ENCODE measurements at places on chromosomes 7 and 10. TPM values are rescaled to one million over a fixed set of nuclear protein-coding genes. Genes with fewer than 3 reads are reported as not detected.

The CALN1 gene
- polyA plus RNA-seq = not detected

The SPAM1 gene
- polyA plus RNA-seq = not detected

DNA sequence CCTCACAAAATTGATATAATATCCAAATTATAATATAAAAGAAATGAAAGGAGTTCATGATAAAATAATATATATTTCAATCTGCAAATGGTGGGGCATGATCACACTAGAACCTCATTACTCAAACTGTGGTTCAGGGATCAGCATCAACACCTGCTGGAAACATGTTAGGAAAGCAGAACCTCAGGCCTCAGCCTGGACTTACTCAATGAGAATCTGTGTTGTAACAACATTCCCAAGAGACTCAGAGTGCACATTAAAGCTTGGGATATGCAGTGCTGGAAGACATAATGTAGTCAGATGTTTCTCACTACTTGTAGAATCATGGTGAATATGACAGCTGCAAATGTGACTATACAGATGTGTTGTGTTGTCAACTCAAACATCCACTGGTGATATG is 81.7 kb upstream of the ITPRID1 start:
- no peaks in the 10 kb centered on the region for H3K27me3 ChIP-seq
- H3K36me3 ChIP-seq = no peaks in the 10 kb centered on the region
- no peak overlapping the region for H3K4me3 ChIP-seq
- H3K27ac ChIP-seq = no peak overlapping the region
- peak; percentile 7 for DNase-seq
- no peaks in the 10 kb centered on the region for H3K4me1 ChIP-seq

The TAS2R38 gene
- polyA plus RNA-seq = not detected

DNA sequence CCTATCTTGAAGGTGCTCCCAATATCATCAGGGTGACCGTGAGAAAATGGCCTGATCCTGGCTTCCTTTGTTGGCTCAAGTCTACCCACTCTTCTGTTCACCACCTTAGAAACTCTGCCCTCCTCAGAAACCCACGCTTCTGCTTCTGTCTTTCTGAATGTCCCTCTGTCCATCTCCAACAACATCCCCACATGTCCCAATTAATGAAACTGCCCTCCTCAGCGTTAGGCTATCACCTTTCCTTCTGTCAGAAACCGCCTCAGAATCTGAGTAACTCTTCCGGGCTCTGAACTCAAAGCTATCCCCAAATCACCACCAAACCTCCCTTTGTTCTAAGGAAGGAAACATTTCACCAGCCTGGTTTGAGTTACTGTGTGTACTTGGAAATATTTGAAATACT is 315.8 kb upstream of the ZNF32 start:
- H3K27me3 ChIP-seq = no peaks in the 10 kb centered on the region
- peaks cover 9% of the 10 kb centered on the region for H3K4me1 ChIP-seq
- no peak overlapping the region for H3K27ac ChIP-seq
- H3K36me3 ChIP-seq = no peaks in the 10 kb centered on the region

The MEOX2 gene
- not detected for polyA plus RNA-seq

DNA sequence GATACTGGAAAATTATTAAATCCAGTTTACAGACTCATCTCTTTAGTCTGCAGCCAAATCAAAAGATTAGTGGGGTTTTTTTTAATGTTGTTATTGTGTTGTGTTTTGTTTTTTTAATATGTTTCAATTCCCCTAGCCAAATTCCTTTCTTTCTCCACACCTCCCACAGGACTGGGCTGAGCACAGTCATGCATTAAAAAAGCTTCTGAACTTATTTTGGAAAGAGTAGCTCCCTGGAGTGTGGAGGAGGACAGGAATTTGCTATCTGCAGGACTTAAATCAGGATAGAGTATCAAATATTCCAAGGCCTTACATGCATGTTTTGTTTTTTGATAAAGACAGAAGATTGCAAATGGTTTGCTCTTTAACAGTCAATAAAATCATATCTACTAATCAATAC is 90.7 kb downstream of the GNAI1 start:
- no peak overlapping the region for H3K27ac ChIP-seq
- no peak overlapping the region for H3K4me3 ChIP-seq
- peaks cover 25% of the 10 kb centered on the region for H3K4me1 ChIP-seq
- 0 out of 2 replicates have a peak, but pooled peaks cover 8% of the 10 kb centered on the region for H3K36me3 ChIP-seq
- no peaks in the 10 kb centered on the region for H3K27me3 ChIP-seq
- peak; percentile 43 for DNase-seq

The CALML3 gene
- not detected for polyA plus RNA-seq

The SERPINE1 gene
- polyA plus RNA-seq = 1,537 TPM

The MALRD1 gene
- 0.45 TPM for polyA plus RNA-seq

GRCh38 chr10:131625041-131625440 is 275.8 kb upstream of the PPP2R2D start:
- H3K36me3 ChIP-seq = no peaks in the 10 kb centered on the region
- H3K27ac ChIP-seq = no peak overlapping the region
- no peak for DNase-seq

GRCh38 chr10:114096864-114097263 is 53.2 kb downstream of the ADRB1 start:
- no peak overlapping the region for H3K4me3 ChIP-seq
- no peaks in the 10 kb centered on the region for H3K36me3 ChIP-seq

DNA sequence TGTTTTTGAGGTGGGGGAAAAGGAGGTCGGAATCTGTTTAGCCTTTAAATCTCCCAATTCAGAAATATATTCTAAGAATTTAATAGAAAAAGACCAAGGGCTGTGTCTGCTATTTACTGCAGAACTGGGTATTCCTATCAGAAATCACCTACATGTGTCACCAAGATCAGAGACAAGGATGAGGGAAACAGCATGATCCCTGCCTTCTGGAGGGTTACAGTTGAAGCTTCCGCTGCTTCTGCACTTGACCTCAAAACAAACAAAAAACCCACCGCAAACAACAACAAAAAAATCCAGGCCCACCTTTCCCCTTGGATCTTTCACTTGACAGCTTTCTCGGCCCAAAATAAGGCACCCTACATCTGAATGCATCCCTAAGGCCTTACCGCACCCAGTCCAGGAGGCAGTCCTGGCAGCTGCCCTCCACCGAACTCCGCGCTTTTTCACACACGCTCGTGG is 750 bp upstream of the CDK14 start:
- DNase-seq = no peak
- no peaks in the 10 kb centered on the region for H3K27me3 ChIP-seq
- peak overlapping the region; percentile 93 for H3K4me3 ChIP-seq
- peaks cover 38% of the 10 kb centered on the region for H3K4me1 ChIP-seq
